ENCODE measurements at places on chromosomes 13 and 19. TPM values are rescaled to one million over a fixed set of nuclear protein-coding genes. Genes with fewer than 3 reads are reported as not detected.

The OSCAR gene
- total RNA-seq: 0.61 TPM

- no peak overlapping the region for H3K27ac ChIP-seq
- no peaks in the 10 kb centered on the region for H3K36me3 ChIP-seq
- DNase-seq: peak; percentile 82
- no peak overlapping the region for H3K4me3 ChIP-seq
- no peaks in the 10 kb centered on the region for H3K4me1 ChIP-seq
These were observed 33.9 kb upstream of the CEACAM21 start for GRCh38 chr19:41541990-41542584.

GRCh38 chr19:50290011-50290410 is 39.2 kb downstream of the KCNC3 start:
- no peak overlapping the region for H3K27ac ChIP-seq
- no peaks in the 10 kb centered on the region for H3K4me1 ChIP-seq
- no peak for DNase-seq

- no peaks in the 10 kb centered on the region for H3K27me3 ChIP-seq
- H3K4me3 ChIP-seq: peak overlapping the region; percentile 84
- peak overlapping the region; percentile 94 for H3K27ac ChIP-seq
- DNase-seq: no peak
These were observed 763 bp downstream of the ZNF180 start for GRCh38 chr19:44499559-44499958.

GRCh38 chr19:16638666-16639065 is 10.7 kb upstream of the MED26 start:
- H3K4me1 ChIP-seq: peaks cover 6% of the 10 kb centered on the region
- H3K27me3 ChIP-seq: no peaks in the 10 kb centered on the region
- DNase-seq: no peak
- peaks cover 50% of the 10 kb centered on the region for H3K36me3 ChIP-seq
